Lower leg skin (tissue), 4 donors: ENCODE measurements at places on chromosomes 1 and 21.

- DNase-seq: no peak
Measured at GRCh38 chr1:3236955-3237354, 168.0 kb downstream of the PRDM16 start.

GRCh38 chr1:179930867-179931266 lies 23.7 kb upstream of the CEP350 start:
- no peak for DNase-seq

- no peak for DNase-seq
Measured at GRCh38 chr1:99986656-99987225, 16.9 kb downstream of the SLC35A3 start.

DNA sequence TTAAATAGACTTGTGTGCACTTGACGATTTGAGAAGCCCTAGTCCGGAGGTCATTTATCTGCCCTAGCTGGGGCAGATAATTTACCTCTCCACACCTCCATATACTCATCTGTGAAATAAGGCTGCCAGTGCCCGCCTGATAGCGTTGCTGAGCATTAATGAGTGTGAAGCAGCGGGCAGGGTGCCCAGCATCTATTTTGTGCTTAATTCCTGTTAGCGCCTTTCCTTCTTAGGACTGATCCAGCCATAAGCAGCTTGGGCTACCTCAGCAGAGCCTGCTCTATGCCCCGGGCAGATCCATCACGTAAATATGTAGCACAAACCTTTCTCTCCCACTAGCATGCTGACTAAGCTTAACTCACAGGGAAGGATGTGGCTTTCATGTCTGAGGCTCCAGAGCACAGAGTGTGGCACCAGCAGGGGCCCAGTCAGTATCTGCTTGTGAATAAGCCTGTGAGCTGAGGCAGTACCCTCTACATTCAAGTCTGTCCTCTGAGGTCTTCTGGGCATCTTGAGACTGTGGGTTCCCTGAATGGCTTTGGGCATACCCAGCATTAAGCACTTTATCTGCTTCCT lies 21.5 kb upstream of the RNF187 start:
- DNase-seq: peak; percentile 75

- DNase-seq: no peak
Measured at GRCh38 chr1:83857716-83858115, 141.2 kb downstream of the TTLL7 start.

DNA sequence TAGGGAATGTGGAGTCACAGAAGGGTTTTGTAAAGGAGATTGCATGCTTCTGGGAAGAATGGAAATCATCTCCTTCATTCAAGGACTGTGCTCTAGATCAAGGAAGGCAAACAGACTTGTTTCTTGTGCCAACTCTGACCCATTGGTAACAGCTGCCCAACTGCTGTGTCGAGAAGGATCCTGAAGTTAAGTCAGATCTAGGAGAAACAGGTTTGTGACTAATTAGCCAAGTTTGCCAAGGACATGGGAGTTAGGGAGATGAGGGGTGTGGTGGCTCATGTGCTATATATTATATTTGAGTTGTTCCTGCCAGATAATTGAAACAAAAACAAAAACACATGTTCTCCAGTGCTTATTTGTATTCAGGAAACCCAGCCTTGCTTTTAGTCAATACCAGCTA lies 251.2 kb upstream of the USP24 start:
- DNase-seq: no peak

GRCh38 chr1:71047635-71048607 lies at the start of gene PTGER3:
TSS of gene PTGER3 (minus strand) at chr1:71047816. CDS start at chr1:71047577, 239 bp downstream.
- DNase-seq: peak; percentile 94

- DNase-seq: peak; percentile 79
Measured at GRCh38 chr1:42935971-42936308, 22.7 kb downstream of the SLC2A1 start.

DNA sequence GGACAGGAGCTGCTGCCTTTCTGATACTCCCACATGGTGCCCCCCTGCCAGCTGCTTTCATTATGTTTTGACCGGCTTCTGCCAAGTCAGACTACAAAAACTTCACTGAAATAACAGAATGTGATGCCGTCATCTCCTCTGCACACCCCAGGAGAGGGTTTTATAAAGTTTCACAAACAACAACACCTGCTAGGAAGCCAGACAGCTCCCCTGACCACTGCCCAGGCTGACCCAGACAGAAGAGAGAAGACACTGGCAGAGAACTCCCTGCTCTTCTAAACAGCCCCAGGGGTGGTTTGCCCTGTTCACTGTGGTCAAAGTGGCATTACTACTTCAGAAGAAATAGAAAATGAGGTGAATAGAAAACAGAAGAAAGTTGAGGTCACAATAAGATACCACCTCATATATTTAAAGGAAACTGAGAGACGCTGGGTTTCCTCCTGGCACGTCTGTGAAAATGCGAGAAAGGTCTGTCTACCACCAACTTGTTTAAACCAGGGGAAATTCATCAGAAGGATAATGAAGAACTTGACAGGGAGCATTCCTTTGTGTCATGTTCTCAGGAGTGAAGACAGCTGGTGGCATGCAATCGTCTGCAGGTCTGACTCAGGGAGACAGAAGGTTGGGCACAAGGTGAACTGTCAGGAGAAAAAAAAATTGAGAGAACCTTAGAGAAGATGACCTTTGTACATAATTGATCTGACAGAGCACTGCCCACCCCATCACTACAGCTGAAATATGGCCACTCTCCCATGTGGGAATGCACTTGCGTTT lies 119.0 kb upstream of the NFIA start:
- no peak for DNase-seq

GRCh38 chr1:32205401-32206370 lies at the start of gene IQCC:
TSS of gene IQCC (plus strand) at chr1:32205671. CDS start at chr1:32205682, 11 bp downstream.
- DNase-seq: peak; percentile 97

DNA sequence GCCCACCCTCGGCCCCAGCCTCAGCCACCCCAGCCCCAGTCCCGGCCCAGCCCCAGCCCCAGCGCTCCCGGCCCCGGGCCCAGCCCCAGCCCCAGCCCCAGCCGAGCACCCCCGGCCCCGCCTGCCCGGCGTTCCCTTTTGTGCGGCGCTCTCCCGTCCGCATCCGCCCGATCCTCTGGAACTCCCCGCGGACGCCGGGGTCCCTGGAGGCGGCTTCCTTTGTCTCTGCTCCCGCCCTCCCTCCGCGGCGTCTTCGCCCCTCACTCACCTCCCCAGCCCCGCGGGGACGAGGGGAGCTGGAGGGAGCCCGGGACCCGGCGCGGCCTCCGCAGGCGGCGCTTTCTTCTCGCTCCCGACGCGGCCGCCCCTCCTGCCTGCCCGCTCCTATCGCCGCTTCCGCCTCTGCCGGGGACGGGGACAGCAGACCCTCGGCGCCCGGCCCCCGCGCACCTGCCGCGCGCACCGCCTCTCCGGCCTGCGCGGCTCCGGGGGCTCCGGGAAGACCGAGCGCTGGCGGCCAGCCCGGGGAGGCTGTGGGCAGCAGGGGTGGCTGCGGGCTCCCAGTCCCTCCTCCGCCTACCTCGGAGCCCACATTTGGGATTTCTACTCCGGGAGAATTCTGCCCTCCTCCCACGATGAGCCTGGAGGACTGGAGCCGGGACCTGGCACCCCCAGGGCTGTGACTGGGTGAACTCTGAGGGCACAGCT lies 14.0 kb downstream of the AGRN start:
- DNase-seq: no peak

DNA sequence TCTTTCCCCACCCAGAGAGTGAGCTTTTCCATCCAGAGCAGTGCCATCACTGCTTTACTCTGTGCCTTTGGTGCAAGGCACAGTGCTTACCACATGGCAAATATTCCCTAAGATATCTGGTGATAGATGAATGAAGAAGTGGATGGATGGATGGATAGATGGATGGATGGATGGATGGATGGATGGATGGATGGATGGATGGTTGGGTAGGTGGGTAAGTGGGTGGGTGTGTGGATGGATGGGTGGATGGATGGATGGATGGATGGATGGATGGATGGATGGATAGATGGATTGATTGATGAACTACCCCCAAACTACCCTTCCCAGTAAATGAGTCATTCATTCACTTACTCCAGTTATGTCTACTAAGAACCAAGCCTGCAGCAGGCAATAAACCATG lies 42.9 kb upstream of the SLC44A3 start:
- no peak for DNase-seq

DNA sequence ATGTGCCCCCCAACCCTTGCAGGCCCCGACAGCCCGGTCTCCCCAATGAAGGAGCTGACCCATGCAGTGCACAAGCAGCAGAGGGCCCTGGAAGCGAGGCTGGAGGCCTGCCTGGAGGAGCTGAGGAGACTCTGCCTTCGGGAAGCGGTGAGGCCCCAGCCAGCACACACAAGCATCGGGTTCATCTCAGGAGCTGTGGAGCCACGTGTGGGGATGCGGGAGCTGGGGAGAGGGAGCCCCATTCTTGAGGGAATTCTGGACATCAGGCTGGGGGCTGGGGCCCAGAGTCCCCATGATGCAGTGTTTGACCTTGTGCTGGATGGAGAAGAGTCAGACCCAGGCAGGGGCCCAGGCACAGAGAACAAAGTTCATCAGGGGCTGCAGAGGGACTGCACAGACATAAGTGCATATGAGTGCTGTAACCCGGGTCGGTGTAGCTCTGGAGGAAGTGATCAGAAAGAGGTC lies 4.8 kb downstream of the INAVA start:
- DNase-seq: no peak

GRCh38 chr1:87329051-87329525 lies 408 bp downstream of the LMO4 start:
- DNase-seq: peak; percentile 91

GRCh38 chr1:113677250-113678158 lies 81.8 kb downstream of the PHTF1 start:
- no peak for DNase-seq

DNA sequence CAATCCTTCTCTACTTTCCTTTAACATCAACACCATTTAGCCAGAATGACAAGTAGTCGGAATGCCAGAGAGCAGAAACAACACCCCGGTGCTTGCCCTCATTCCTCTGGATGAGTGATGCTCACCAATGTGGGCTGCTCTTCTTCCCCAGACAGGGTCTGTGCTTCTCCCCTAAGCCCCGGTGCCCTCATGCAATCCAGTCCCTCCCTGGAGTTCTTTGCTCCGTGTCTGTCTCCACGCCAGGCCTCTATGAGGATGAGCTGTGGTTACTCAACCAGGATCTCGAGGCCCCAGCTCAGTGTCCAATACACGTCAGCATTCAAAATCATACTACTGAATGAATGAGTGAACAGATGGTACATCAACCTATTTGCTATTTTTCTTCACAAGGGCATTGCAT lies 29.7 kb upstream of the PDE9A start:
- peak; percentile 74 for DNase-seq

GRCh38 chr1:156540955-156541354 lies 31.4 kb downstream of the IQGAP3 start:
- no peak for DNase-seq

DNA sequence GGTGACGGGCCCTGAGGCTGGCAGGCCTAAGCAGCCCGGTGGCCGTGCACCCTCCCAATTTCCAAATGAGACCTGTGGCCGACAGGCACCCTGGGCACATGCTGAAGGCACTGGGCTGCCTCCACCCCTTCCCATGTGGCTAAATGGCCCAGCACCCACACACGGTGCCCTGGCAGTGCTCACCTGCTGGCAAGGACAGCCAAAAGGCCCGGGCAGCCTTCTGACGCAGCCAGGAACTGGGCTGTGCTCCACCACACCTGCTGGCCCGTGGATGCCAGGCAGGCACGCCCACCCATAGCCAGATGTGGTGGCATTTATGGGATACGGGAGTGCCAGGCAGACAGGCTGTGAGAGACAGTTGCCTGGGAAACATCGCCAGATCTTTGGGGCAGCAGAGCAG lies 4.0 kb upstream of the FAAP20 start:
- DNase-seq: no peak

DNA sequence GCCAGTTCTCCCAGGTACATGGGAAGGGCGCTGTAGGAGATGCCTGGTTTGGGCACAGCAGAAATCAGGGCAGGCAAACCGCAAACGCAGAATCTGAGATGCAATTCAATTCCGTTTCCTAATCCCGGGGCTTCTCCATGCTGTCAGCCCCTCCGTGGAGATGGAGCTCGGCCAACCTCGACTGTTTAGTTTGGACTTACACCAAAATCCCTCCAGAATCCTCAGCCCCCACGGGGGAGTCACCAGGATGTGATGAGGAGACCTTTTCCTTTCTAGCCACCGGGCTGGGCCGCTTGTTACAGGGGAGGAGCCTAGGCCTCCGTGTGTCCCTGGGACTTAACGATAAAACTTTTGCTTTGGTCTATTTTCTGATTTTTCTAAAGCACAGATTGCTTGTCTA lies 7.9 kb downstream of the SLC2A7 start:
- no peak for DNase-seq

DNA sequence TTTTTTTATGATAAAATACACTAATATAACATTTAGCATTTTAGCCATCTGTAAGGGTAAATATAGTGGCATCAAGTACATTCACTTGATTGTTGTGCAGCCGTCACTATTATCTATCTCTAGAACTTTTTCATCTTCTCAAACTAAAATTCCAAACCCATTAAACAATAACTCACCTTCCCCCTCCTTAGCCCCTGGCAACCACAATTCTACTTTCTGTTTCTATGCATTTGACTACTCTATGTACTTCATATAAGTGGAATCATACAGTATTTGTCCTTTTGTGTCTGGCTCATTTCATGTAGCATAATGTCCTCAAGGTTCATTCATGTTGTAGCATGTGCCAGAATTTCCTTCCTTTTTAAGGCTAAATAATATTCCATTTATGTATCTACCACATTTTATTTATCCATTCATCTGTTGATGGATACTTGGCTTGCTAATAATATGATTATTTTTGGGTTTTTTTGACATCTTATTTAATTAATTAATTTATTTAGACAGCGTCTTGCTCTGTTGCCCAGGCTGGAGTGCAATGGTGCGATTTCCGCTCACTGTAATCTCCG lies 69.6 kb upstream of the MACF1 start:
- no peak for DNase-seq

GRCh38 chr1:236907205-236907604 lies 97.0 kb downstream of the MT1HL1 start:
- DNase-seq: no peak

- DNase-seq: no peak
Measured at GRCh38 chr1:147201276-147201675, 23.9 kb downstream of the FMO5 start.

- no peak for DNase-seq
Measured at GRCh38 chr1:65360648-65361047, 51.3 kb downstream of the DNAJC6 start.
